Naive thymus-derived CD8-positive, alpha-beta T cell (primary cell): ENCODE measurements at places on chromosomes 6 and 20. TPM values are rescaled to one million over a fixed set of nuclear protein-coding genes. Genes with fewer than 3 reads are reported as not detected.

CEP250 gene
- polyA plus RNA-seq: 4.5 TPM

MCHR2 gene
- polyA plus RNA-seq: not detected

NKAIN2 gene
- polyA plus RNA-seq: not detected

GCM1 gene
- polyA plus RNA-seq: not detected

MOXD1 gene
- polyA plus RNA-seq: not detected

LAMA2 gene
- not detected for polyA plus RNA-seq

RRAGD gene
- 2.8 TPM for polyA plus RNA-seq

SCAND1 gene
- polyA plus RNA-seq: 176 TPM

HLA-DQB1 gene
- polyA plus RNA-seq: 5.9 TPM

TMEM244 gene
- not detected for polyA plus RNA-seq

C6orf141 gene
- not detected for polyA plus RNA-seq

GPR6 gene
- not detected for polyA plus RNA-seq

FAM209A gene
- polyA plus RNA-seq: 0.31 TPM

HAO1 gene
- polyA plus RNA-seq: not detected

ZSCAN23 gene
- polyA plus RNA-seq: 0.76 TPM

RCAN2 gene
- polyA plus RNA-seq: not detected

DEFB132 gene
- polyA plus RNA-seq: not detected

ARHGAP40 gene
- not detected for polyA plus RNA-seq
